ENCODE measurements at places on chromosomes 12 and 14.

DNA sequence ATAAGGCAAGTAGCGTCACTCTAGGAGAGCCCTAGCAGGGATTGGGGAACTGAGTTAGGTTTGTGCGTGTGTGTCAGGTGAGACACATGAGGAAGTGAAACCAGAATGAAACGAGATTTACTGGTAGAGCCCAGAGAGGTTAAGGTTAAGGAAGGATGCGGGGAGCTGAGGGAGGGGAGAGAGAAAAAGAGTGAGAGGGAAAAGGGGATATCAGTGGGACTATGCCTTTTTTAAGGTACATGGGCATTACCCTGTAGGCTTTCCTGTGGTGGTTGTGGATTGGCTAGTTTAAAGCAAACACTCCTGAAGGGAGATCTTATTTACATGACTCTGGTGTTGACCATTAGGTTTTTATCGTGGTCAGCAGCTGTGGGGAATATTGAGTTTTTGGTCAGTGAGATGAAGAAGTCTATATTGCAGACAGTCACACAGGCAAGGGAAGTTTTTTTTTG is 13.9 kb downstream of the ZDHHC17 start:
- no peaks in the 10 kb centered on the region for H3K27me3 ChIP-seq
- no peak overlapping the region for H3K27ac ChIP-seq
- no peaks in the 10 kb centered on the region for H3K36me3 ChIP-seq
- H3K4me3 ChIP-seq, result no peak overlapping the region
- no peak for DNase-seq
- peaks cover 7% of the 10 kb centered on the region for H3K4me1 ChIP-seq

DNA sequence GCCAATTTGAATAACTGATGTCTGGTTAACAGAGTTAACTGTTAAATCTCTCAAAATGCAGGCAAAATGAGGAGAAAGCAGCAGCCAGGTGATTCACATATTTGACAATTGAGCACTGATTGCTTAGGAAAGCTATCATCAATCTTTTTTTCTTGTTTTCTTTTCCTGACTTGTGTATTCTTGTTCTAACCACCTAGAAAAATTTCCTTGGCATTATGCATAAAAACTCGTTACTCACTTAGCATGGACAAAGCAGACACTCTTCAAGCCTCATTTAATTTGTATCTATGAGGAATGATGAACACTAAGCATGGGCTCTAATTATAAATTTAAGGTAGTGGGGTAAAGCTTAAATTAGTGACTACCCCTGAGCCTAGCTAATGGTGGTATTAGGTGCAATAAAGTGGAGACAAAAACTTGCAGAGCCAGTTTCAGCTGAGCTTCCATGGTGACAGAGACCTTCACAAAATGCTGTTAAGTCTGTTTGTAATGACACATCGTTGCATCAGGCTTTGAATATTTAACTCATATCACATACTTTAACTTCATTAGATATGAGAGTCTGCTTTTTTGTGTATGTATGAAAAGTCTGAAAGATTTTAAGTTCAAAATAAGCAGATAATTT is 52.0 kb downstream of the RASSF9 start:
- no peak overlapping the region for H3K4me3 ChIP-seq
- no peaks in the 10 kb centered on the region for H3K27me3 ChIP-seq
- no peaks in the 10 kb centered on the region for H3K4me1 ChIP-seq
- DNase-seq, result no peak
- H3K36me3 ChIP-seq, result no peaks in the 10 kb centered on the region

- H3K4me1 ChIP-seq, result peaks cover 13% of the 10 kb centered on the region
- no peak overlapping the region for H3K27ac ChIP-seq
- H3K27me3 ChIP-seq, result peaks cover 65% of the 10 kb centered on the region
These were observed 1.5 kb upstream of the KSR2 start for GRCh38 chr12:117970334-117970733.

DNA sequence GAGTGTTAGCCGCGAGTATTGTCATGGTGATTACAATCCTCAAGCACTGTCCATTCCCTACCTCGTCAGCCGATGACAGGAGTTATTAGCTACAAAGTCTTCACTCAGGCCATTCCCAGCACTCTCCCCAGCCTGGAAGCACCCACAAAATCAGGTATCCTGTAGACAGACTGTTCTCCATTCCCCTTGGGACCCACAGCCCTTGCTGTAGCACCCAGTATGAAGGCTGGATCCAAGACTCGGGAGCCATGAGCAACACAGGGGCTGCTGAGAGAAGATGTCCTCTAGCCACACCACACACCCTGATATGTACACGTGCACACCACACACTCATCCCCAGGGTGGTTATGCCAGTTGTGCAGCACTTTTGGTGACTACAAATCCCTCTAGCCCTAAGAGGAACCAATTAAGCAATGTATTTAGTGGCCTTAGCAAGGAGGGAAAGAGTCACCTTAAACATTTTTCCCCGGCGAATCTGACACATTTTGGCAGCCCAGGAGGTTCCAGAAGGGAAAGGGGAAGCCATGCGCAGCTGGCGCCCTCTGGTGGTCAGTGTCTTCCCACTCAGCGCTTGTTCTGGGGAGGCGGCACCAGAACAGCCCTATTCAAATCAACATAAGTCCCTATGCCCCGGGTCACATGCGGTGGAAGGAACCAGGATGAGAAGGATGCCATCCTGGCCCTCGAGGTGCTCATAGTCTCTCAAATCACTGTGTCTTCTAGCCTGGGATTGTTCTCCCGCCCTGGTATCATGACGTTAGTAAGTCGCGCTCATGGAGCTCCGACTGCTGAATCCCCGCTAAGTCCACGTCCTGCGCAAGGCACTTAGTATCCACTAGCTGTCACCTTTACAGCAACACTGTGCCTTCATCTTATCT is 96.9 kb downstream of the GCH1 start:
- H3K4me3 ChIP-seq, result no peak overlapping the region
- no peaks in the 10 kb centered on the region for H3K27me3 ChIP-seq
- no peaks in the 10 kb centered on the region for H3K36me3 ChIP-seq
- no peak overlapping the region for H3K27ac ChIP-seq
- peaks cover 11% of the 10 kb centered on the region for H3K4me1 ChIP-seq

DNA sequence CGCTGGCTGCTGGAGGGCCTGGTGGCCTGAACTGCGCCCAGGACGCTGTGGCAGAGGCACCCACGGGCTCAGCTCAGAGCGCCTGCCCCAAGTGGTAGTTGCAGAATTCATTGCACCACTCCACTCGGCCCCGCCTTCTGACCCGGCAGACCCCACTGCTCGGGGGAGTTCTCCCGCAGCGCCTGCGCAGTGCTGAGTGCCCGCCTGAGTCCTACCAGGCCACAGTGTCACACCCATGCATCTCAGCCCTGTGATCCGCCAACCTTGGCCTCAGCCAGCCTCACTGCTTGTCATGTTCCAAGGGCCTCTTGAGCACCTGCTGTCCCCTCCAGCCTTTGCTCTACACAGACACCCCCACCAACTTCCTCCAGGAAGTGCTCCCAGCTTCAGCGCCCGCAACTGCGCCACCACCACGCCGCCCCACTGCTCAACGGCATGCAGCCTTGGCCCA is 12.2 kb downstream of the DEGS2 start:
- peaks cover 70% of the 10 kb centered on the region for H3K4me1 ChIP-seq
- H3K27me3 ChIP-seq, result no peaks in the 10 kb centered on the region
- H3K36me3 ChIP-seq, result peaks cover 14% of the 10 kb centered on the region
- DNase-seq, result no peak
- H3K27ac ChIP-seq, result no peak overlapping the region

DNA sequence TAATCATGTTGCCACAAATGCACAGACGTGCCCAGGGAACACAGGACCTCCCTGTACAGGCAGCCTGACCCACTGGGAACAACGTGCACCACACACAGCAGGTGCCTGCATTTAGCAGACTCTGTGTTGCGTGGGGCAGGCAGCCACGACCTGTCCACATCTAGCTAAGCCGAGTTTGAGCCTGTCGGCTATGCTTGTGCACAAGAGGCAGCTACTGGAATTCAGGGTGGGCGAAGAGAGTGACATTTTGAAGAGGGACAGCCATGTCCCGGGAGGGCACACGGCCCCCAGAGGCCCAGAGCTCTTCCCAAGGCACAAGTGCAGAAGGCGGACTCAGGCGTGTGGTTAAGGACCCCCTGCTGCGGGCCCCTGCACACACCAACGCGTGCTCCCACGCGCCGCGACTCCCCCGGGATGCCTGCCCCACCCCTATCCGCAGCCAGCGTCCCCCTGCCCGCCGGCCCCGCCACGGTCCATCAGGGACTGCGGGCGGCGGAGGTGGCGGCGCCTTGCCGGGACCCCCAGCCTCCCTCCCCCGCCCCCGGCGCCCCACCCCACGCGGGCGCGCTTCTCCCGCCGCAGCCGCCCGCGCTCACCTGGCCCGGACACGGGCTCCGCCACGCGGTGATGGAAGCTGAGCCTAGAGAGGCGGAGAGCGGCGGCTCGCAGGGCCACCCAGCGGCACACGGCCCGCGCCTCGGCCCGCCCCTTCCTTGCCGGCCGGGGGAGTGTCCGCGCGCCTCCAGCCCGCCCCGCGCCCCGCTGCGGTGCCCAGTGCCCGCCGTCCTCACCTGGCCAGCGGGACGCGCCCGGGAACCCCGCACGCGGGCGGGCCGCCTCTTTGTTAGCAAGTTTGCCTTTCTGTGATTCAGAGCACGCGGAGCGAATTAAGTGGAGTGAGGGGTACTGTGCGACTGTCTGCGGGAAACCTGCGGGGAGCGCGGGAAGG is 125.3 kb upstream of the PRMT8 start:
- H3K4me1 ChIP-seq, result peaks cover 13% of the 10 kb centered on the region
- H3K27me3 ChIP-seq, result peaks cover 59% of the 10 kb centered on the region
- H3K4me3 ChIP-seq, result peak overlapping the region; percentile 50
- no peak for DNase-seq
- no peak overlapping the region for H3K27ac ChIP-seq

- peaks cover 5% of the 10 kb centered on the region for H3K36me3 ChIP-seq
- H3K27me3 ChIP-seq, result no peaks in the 10 kb centered on the region
- H3K4me3 ChIP-seq, result peak overlapping the region; percentile 88
- DNase-seq, result peak; percentile 68
- H3K27ac ChIP-seq, result peak overlapping the region; percentile 83
These were observed 700 bp downstream of the SLC35E3 start for GRCh38 chr12:68746572-68747180.

DNA sequence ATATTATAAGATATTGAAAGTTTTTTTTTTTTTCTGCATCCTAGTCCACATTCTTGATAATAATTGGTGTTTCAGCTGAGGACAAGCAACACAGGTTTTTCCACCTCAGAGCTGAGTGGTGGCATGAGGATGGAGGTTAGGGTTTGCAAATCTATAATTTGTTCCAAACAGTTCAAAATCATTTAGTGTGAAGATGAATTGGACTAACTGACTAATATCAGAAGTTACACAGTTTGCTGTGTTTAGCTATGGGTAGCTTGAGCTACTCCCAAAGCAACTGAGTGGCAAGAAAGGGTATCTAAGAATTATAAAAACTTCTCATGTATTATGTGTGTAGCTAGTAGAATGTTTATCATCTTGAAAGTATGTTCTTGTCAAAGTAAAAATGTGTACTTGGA is 17.1 kb downstream of the EID3 start:
- no peaks in the 10 kb centered on the region for H3K4me1 ChIP-seq
- no peak overlapping the region for H3K4me3 ChIP-seq

DNA sequence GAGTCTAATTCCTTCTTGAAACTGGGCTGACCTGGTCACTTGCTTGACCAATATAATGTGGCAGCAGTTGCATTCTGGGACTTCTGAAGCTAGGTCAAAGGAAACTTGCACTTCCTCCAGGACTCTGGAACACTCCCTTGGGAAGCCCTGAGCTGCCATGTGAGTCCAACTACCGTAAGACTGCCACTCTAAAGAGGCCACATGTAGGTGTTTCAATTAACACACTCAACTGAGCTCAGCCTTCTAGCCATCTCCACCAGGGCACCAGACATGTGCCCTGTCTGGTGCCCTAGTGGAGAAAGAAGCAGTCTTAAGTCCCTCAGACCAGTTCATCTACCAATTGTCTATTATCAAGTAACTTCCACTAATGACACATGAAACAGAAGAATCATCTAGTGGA is 6.1 kb upstream of the TEP1 start:
- no peaks in the 10 kb centered on the region for H3K36me3 ChIP-seq
- no peak overlapping the region for H3K4me3 ChIP-seq
- no peak overlapping the region for H3K27ac ChIP-seq
- no peaks in the 10 kb centered on the region for H3K27me3 ChIP-seq
- no peaks in the 10 kb centered on the region for H3K4me1 ChIP-seq
- DNase-seq, result no peak

DNA sequence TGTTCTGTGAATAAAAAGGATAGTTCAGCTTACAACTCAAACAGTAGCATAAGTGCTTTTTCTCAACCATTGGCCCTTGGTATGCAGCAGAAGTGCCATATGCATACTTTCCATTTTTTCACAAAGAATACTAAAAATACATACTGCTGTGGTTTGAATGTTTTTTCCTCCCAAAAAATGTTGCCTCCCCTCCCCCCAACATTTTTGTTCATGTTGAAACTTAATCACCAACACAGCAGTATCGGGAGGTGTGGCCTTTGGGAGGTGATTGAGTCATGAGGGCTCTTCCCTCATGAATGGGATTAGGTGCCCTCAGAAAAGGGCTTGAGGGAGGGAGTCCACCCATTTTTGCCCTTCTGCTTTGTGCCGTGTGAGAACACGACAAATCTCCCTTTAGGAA is 198.6 kb downstream of the ESR2 start:
- no peak overlapping the region for H3K27ac ChIP-seq
- no peaks in the 10 kb centered on the region for H3K27me3 ChIP-seq
- H3K4me3 ChIP-seq, result no peak overlapping the region
- no peak for DNase-seq
- no peaks in the 10 kb centered on the region for H3K4me1 ChIP-seq
- H3K36me3 ChIP-seq, result peaks cover 56% of the 10 kb centered on the region

DNA sequence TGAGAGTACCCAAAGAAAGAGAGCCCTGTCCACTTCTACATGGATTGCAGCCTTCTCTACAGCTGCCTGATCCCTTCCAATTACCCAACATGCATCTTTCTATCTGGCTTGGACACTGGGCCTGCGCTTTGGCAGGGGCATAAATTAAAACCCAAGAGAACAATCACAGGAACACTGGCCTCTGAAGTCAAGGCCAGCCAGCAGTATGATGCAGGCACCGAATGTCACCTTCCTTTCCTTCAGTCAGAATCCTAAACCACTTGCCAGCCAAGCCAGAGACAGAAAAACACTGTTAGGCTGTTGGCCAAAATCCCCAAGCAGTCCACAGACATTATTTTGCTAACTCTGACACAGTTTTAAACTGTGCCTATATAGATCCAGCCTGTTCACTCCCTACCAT is 113.7 kb downstream of the DUSP6 start:
- H3K4me1 ChIP-seq, result peaks cover 24% of the 10 kb centered on the region
- DNase-seq, result no peak
- H3K27me3 ChIP-seq, result no peaks in the 10 kb centered on the region
- H3K36me3 ChIP-seq, result no peaks in the 10 kb centered on the region
- H3K4me3 ChIP-seq, result no peak overlapping the region
